ENCODE measurements at places on chromosomes 16 and 17.
A peak's percentile ranks its signal among the peaks of the same experiment; 100 is the strongest.

- no peak overlapping the region for H3K27ac ChIP-seq
- peaks cover 4% of the 10 kb centered on the region for H3K36me3 ChIP-seq
Measured at GRCh38 chr17:979212-979538, 401 bp downstream of the NXN start.

GRCh38 chr17:7897773-7898172 is 9.2 kb downstream of the CHD3 start:
- no peak for DNase-seq
- H3K4me3 ChIP-seq = no peak overlapping the region
- H3K36me3 ChIP-seq = peaks cover 75% of the 10 kb centered on the region
- H3K27me3 ChIP-seq = no peaks in the 10 kb centered on the region

DNA sequence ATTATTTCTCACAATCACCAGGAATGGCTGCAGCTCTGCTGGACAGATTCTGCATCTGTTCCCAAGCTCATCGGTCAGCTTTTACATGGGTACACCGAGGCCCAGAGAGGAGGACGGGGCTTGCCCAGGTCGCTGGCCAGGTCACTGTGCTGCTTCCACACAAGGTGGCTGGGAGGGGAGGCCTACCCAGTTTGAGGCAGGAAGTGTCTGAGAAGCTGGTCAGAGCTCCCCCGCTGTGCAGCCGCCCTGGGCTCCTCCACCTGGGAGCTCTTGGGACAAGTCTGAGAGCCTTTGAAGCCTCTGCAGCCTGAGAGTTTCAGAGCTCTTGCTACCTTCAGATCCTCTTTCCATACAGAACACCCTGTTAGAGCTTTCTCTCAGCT is 143.3 kb downstream of the CLEC16A start:
- peak overlapping the region; percentile 44 for H3K27ac ChIP-seq
- H3K27me3 ChIP-seq = no peaks in the 10 kb centered on the region
- DNase-seq = no peak

DNA sequence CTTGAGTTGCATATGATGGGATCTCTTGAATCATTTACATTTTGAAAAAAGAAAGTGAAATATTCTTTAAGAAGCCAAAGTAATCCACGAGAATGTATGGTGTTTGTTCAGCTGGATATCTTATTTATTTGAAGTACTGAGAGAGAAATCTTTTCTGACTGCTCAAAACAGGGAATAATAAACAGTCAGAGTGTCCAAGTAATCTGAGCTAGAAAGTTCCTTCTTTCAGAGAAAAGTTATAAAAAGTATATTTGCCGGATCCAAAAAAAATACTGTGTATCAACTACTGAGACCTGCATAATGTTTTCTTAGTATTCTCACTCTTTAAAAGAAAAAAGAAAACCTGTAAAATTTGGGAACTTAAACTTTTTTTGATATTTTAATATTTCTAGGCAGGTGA is 350.8 kb downstream of the WWOX start:
- no peak for DNase-seq
- H3K27me3 ChIP-seq = no peaks in the 10 kb centered on the region
- H3K27ac ChIP-seq = no peak overlapping the region
- H3K36me3 ChIP-seq = no peaks in the 10 kb centered on the region
- peaks cover 7% of the 10 kb centered on the region for H3K4me1 ChIP-seq

DNA sequence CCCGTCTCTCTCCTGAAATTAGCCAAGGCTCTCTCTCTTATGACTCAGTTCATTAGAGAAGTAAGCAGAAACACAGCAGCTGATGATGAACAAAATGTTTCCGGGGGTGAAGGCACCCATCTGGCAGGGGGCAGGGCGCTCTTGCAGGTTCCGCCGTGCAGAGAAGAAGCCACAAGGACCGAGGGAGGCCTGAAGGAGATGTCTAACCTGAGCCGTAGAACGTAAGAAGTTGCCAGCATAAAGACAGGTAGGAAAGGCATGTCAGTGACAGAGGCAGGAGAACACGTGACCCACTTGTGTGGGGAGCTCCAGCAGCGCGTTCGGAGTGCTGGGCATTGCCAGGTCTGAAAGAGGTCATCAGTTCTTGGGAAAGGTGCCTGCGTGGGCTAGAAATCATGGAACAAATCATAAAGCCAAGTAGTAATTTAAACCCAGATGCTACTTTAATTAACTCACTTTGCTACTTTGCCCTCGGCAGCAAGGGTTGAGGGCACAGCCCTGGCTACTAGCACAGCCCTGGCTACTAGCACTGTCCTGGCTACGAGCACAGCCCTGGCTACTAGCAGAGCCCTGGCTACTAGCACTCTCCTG is 198.6 kb downstream of the RPTOR start:
- peak overlapping the region; percentile 25 for H3K27ac ChIP-seq
- H3K36me3 ChIP-seq = peaks cover 4% of the 10 kb centered on the region
- no peak for DNase-seq
- H3K27me3 ChIP-seq = no peaks in the 10 kb centered on the region
- peak overlapping the region; percentile 30 for H3K4me3 ChIP-seq

All from central memory CD8-positive, alpha-beta T cell (primary cell).